ENCODE measurements at places on chromosomes 2 and 18. TPM values are rescaled to one million over a fixed set of nuclear protein-coding genes. Genes with fewer than 3 reads are reported as not detected.

Gene GATA6
- total RNA-seq = not detected

Gene SGPP2
- 18.4 TPM for total RNA-seq

Gene NPAS2
- 41.2 TPM for total RNA-seq

Gene LRRTM1
- 16.3 TPM for total RNA-seq

Gene TANK
- 44.8 TPM for total RNA-seq

Gene SPATA3
- total RNA-seq = not detected

Gene GKN1
- total RNA-seq = not detected

Gene TRIB2
- 46.2 TPM for total RNA-seq

Gene ZNF521
- 24.8 TPM for total RNA-seq

Gene TNS1
- total RNA-seq = 140 TPM

Gene CNDP1
- total RNA-seq = 71.8 TPM

Gene SP3
- total RNA-seq = 59.4 TPM

Gene CHRNG
- not detected for total RNA-seq

Gene VSNL1
- total RNA-seq = 976 TPM

Gene TFCP2L1
- 0.91 TPM for total RNA-seq

Gene TMEM247
- total RNA-seq = not detected

Gene SNX17
- total RNA-seq = 95.6 TPM

Gene CXCR2
- total RNA-seq = 0.32 TPM

Gene CLIP4
- total RNA-seq = 76.5 TPM

Gene SRSF7
- 97.9 TPM for total RNA-seq

Gene TANC1
- 12.9 TPM for total RNA-seq

Gene FTCDNL1
- 9.0 TPM for total RNA-seq

Gene ACADL
- total RNA-seq = 7.6 TPM

Gene POTEI
- total RNA-seq = not detected

Gene ITGAV
- 106 TPM for total RNA-seq

Gene EGR4
- 2.3 TPM for total RNA-seq

Gene TFPI
- 7.4 TPM for total RNA-seq

Gene ATP6V1B1
- total RNA-seq = not detected

Gene HMSD
- total RNA-seq = 3.2 TPM

Gene KCNF1
- 27.8 TPM for total RNA-seq

Gene NRP2
- 14.6 TPM for total RNA-seq

Gene TCF7L1
- 3.9 TPM for total RNA-seq

Gene COLEC12
- 13.2 TPM for total RNA-seq

Gene DSG4
- not detected for total RNA-seq

Gene SERPINB7
- not detected for total RNA-seq

Gene SPC25
- 2.2 TPM for total RNA-seq

Gene RGPD4
- 0.25 TPM for total RNA-seq

Gene COL4A4
- 1.5 TPM for total RNA-seq

Gene LINC00305
- total RNA-seq = not detected

Gene RASGRP3
- total RNA-seq = 24.1 TPM

Gene SLC14A1
- total RNA-seq = 39.0 TPM

Gene ZNF804A
- total RNA-seq = 6.6 TPM

Gene YWHAQ
- total RNA-seq = 359 TPM

Gene LYPD6B
- 1.6 TPM for total RNA-seq

Gene ALK
- total RNA-seq = 5.2 TPM

Gene SERPINB10
- not detected for total RNA-seq

Gene MATN3
- 3.4 TPM for total RNA-seq

Gene RUFY4
- not detected for total RNA-seq
